Activated CD8-positive, alpha-beta memory T cell treated with anti-CD3 and anti-CD28 coated beads for 48 hours (primary cell): ENCODE measurements at places on chromosomes 5 and 9.

- DNase-seq = no peak
Measured at GRCh38 chr5:89034588-89034987, 151.6 kb upstream of the MEF2C start.

DNA sequence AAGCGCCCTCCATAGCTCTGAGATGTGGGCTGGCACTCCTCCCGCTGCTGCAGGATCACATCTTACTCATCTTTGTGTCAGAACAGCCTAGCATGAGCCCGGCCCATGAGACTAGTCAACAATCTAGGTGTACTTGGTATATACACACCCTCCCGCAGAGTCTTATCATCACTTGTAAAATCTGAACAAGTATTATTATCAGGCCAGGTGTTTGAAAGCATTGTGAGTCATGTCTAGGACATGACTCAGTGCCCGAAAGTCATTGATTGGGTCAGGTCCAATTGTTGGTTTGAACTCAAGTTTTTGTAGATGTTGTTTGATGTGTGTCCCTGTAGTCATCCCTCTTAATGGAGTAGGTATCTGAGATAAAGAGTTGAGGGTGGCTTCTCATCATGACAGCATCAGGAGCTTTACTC is 108.7 kb downstream of the CFAP90 start:
- DNase-seq = no peak

DNA sequence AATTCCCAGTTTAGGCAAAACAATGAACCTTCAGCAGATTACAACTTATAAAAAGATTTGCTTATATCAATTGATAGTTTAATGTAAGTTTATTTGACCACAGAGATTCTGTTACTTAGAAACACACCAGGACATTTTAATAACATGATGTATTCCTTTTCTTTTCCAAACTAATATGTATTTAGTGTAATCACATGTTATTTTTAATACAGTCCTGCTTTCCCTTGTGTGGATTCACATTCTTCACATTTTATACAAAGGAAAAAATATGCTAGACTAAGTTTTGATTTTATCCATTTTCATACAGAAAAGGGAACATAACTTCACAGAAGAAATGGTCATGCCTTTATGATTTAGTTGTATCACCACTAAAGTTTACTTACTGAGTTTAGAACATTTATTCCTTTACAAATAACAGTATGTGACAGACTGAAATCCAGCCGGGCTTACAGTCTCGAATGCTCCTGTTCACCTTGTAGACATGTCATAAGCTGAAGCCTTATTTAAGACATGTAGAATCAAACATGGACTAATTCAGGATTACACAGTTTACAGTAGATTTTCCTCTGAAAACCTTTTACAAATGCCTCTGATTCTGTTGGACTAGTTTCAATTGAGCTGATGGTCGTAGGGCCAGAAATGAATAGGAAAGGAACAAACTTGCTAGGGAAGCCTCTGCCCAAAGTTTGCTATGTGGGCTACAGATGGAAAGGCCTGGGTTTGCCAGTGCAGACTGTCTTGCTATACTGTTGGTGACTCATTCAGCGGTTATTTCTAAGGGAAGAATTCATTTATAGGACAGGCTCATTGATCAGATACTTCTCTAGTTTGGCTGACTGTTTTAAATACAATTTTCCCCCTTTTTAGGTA is 6.6 kb upstream of the ASPN start:
- DNase-seq = no peak

- DNase-seq = no peak
Measured at GRCh38 chr5:67774267-67774552, 441.3 kb upstream of the PIK3R1 start.

- DNase-seq = no peak
Measured at GRCh38 chr9:131277287-131277909, 1.1 kb upstream of the FAM78A start.

GRCh38 chr9:134230092-134230941 is 66.0 kb upstream of the RNU6ATAC start:
- no peak for DNase-seq

- DNase-seq = no peak
Measured at GRCh38 chr5:16666883-16667398, 50.1 kb upstream of the RETREG1 start.

DNA sequence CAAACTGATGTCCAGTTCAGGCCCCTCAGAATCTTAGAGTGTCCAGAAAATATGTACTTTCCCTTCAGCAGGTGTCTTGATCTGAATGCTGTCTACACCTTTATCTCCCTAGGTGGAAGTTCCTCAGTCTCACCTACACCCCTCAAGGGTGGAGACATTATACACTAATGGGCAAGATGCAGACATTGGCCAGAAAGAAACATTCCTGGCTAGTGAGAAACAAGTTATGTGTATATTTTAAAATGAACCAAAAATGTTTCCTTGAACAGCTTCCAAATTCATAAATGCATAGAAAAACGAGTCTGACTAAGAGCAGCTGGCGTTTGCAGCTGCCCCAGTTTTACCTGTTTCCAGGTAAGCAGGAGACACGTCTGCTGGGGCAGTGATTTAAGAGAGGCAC is 140.5 kb upstream of the IRX4 start:
- DNase-seq = no peak

- DNase-seq = no peak
Measured at GRCh38 chr5:168874713-168875380, 295.7 kb upstream of the PANK3 start.

- DNase-seq = no peak
Measured at GRCh38 chr9:122058709-122059108, 34.4 kb downstream of the TTLL11 start.

GRCh38 chr9:135422341-135422944 is 57.1 kb upstream of the PPP1R26 start:
- DNase-seq = no peak

DNA sequence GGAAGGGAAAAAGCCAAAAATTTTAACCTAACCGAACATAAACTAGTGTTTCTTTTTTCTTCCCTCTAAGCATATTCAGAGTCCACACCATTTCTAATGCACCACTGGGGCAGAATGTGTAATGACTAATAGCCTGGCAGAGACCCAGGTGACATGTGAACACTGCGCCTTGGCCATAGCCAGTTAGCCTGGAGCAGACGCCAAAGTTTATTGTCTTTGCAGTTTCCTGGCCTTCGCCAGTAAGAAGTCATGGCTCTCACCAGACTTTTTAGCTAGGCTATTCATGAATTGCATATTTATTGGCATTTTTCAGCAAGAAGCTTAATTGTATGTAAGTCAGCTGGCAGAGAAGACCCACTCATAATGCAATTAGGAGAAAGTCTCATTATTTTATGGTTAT is 182.8 kb upstream of the SLC27A6 start:
- DNase-seq = no peak

GRCh38 chr5:83524991-83525390 is 53.4 kb downstream of the VCAN start:
- no peak for DNase-seq

DNA sequence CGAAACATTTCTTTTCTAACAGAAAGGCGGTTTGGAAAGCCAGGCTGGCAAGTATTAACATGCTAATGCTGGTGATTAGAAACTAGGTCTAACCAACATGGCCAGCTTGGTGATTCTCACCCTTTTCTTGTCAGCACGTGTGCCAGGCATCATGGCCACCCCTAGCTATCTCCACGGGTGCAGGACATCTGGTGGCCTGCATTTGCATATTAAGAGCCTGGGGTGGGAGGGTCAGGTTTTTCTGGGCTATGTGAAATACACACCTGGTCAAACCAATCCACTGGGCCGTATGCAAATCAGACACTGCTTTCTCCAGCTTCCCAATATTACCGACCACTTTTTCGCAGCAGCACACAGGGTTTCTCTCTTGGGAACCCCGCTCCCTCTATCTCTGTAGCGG is 612.1 kb downstream of the PTPRD start:
- no peak for DNase-seq

DNA sequence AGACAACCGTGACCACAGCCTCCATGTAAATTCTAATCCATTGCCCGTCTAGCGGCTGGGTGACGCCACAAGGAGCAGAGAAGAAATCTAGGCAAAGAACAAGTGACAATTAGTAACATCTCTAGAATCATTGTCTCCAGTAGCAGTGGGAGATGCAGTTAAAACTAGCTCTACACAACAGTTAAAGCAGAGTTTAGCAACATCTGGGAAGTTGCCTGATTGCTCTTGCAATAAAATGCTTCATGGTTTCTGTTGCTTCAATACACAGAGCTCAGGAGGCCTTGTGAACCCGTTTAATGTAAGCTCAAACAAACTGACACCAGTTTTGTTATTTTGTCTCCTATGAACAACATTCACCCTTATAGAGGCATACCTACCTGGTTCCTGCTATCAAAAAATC is 369.8 kb upstream of the PDE4D start:
- DNase-seq = no peak

DNA sequence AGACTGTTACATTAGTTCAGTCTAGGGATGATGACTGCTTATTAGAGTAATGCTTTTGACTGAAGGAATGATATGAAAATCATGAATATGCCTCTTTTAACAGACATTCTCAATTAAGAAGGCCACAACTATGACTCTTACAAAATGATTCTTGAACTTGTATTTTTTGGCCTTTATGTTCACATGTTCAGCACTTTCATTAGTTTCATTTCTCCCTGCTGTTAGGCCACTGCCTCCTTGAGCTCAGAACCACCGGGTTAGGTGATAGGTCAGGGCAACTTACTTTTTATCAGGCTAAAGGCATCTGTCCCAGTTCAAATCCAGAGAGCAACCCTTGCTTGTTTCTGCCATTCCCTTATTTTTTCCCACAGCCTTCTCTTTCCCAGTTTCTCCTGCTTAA is 235.2 kb upstream of the ELL2 start:
- no peak for DNase-seq

GRCh38 chr5:56170557-56170956 is 62.6 kb downstream of the ANKRD55 start:
- no peak for DNase-seq

DNA sequence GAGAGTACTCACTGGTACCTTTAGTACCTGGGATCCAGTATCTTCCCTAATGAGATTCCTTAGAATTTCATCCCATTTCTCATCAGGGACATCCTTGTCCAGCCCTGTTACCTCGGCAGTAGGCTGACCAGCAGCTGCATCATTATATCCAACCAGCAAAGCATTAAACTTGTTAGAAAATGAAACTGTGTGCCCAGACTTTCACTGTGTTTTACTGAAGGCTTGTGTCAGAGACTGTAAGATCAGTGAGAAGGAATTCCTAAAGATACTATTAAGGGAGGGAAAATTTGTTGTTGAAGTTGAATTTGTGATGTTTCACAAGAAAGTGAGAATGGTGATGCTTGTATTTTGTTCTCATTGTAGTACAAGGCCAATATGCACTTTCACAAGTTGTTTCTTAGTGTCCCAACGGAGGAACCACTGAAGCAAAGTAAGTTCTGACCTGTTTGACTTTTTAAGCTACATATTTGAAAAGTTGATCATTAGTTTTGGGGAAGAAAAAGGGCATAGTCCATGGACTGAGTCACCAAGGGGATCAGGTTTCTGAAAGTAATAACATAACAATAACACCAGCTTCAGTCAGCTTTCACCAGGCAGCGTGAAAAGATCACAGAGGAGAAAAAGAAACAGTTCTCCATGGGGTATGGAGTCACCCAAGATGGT is 48.8 kb downstream of the GRAMD2B start:
- DNase-seq = no peak

DNA sequence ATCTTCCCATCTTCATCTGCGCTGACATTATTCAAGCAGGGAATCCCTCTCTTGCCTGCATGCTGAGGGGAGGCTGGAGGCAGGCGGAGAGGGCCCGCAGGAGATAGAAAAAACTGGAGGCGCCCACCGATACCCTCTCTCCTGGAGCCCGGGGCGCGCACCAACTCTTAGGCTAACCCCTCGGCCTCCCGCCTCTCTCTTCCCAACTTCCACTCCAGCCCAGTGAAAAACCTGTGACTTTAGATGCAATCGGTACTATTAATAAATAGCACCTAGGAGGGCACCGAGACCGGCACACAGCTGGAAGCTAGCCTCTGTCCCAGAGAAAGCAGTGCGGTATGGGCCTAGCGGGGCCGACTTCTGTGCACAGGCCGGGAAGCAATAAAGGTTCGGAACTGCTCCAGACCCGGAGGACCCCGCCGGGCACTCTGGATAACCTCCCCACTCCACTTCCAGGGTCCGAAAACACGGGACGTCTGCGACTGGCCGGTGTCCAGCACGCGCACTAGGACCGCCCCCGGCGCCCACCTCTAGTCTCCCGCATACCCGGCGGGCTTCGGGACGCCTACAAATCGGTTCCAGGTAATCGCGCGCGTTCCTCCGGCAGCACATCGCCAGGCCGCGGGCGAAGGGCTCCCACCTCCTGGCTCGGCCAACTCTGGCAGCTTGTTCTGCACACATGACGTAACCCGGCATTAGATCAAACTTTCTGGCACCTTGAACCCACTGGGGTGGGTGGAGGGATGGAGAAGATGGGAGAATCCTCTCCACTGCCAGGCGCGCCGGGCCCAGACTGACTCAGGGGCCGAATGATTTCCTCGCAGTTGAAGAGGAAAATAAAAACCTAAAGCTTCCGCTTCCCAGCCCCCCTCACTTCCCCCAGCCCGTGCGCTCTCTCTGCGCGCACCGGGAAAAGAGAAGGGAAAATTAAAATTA is 1.4 kb downstream of the EFNA5 start:
- no peak for DNase-seq

GRCh38 chr9:36575411-36575882 is 2.8 kb downstream of the MELK start:
- no peak for DNase-seq

GRCh38 chr9:134670042-134670525 is 28.5 kb downstream of the COL5A1 start:
- DNase-seq = no peak

GRCh38 chr5:107778647-107779046 is 107.9 kb upstream of the EFNA5 start:
- DNase-seq = no peak

- no peak for DNase-seq
Measured at GRCh38 chr5:88251048-88251711, 17.5 kb downstream of the TMEM161B start.

GRCh38 chr5:179288101-179288808 is 57.0 kb downstream of the ADAMTS2 start:
- DNase-seq = no peak

- DNase-seq = no peak
Measured at GRCh38 chr5:121681229-121681855, 170.3 kb upstream of the FTMT start.

DNA sequence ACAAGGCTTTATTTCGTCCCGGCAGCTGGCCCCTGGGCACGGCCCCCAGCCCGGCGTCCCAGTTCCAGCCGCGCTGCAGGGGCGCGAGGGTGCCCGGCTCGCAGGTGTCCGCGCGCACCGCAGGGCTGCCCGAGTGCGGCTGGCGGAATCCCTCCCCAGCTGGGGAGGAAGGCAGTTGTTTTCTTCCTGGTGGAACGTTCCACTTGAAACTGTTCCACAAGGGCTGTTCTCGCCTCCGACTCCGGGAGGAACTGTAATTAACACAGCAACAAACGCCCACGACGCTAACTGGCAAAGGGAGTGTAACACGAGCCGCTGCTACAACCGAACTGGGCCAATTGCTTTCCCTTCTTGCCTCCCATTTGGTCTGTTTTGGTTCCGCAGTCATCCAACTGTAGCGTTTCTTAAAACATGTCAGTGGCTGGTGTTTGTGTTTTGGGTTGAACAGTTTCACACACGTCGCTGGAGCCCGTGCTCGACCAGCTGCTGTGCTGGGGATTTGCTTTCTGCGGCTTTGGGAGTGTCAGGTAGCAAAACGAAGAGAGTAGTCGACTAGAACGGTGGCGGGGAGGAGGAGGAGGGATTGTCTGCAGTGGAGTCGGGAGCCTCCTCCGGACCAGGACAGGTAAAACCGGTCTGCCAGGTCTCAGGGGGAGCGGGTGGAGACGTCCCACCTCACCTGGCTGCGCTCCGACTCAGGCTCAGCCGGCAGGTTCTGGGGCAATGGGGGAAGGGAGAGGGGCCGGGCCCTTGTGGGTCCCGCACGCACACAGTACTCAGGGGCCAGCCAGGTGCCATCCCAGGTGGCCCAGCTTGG is 131.6 kb upstream of the NIPBL start:
- DNase-seq = no peak

- DNase-seq = no peak
Measured at GRCh38 chr5:65326922-65327321, 154.8 kb downstream of the ADAMTS6 start.
